Right ventricle myocardium inferior (tissue), 1 donor: ENCODE measurements at places on chromosomes 7 and 10.

DNA sequence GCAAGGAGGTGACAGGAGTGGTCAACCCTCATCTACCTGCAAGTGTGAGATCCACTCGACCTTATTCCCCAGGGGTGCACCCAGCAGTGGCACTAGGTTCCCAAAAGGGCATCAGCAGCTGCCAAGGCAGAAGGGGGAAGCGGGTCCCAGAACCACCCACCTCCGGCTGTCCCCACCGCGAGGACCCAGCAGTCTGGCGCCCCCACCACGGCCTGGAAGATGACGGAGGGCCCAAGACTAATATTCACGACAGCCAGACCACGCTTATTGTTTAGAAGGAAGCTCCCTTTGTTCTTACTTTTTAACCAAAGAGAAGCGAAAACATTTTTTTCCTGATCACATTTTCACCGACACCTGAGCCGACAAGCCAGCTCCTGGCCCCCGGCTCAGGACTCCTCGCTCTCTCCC, 3.6 kb upstream of the EVX1 start:
- peak; percentile 62 for DNase-seq

DNA sequence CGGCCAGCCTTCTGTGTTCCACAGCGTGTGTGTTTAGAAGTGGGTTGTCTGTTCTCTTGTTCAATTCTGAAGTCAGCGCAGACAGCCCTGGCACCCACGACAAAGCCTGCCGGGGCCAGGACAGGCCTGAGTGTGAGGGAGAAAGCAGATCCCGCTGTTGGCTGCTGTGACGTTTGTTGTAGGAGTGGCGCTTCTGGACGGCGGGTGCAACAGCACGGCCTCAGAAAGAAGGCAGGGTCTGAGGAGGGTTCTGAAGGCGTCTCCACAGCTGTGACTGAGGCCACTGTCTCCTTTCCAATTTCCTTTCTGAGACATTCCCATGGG, 76.2 kb downstream of the VIPR2 start:
- DNase-seq: peak; percentile 91

DNA sequence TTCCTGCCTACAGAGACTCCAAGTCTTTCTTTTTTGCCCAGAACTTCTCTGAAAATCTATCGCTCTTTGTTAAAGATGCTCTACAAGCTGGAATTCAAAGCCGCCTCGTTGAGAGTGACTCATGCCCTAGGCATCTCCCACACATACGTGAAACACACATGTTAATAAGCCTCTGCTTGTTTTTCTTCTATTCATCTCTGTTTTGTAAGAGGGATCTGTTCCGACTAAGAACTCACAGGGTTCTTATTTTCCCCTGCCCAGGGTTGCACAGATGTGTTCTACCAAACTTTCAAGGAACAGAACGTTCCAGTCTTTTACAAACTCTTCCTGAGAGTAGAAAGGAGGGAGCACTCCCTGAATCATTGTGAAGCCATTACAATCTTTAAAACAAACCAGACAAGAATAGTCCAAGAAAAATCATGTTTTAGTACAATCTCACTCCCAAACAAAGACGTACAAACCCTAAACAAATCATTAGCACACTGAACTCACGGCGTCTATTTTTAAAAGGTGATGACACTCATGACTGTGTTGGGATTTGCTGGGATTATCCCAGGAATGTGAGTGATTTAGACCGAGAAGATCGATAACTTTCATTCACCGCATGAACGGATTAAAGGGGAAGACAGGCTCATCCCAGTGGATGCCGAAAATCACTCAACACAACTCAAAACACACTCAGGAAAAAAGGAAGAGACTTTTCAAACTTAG, 55.3 kb upstream of the INPP5A start:
- DNase-seq: no peak

DNA sequence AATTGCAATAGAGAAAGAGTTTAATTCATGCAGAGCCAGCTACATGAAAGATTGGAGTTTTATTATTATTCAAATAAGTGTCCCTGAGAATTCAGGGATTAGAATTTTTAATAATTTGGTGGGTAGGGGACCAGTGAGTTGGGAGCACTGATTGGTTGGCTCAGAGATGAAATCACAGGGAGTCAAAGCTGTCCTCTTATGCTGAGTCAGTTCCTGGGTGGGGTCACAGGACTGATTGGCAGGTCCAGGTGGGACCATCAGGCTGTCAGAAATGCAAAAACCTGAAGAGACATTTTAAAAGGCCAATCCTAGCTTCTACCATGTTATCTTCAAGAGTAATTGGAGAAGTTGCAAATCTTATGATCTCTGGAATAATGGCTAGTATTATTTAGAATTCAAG, 56.0 kb upstream of the KAT6B start:
- no peak for DNase-seq

DNA sequence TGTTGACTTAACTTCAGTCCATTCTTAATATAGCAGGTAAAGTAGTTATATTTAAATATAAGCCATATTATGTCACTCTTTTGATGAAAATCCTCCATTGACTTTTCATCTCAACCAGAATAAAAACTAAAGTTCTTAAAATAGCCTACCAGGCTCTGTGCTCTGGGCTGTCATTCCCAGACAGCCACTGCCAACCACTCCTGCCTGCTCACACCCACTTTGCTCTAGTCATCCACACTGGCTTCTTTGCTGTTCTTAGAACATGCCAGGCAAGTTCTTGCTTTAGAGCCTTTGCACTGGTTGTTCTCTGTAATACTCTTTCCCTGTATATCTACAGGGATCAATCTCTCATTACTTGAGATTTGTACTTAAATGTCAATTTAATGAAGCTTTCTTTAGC, 80.6 kb downstream of the ZEB1 start:
- DNase-seq: no peak

DNA sequence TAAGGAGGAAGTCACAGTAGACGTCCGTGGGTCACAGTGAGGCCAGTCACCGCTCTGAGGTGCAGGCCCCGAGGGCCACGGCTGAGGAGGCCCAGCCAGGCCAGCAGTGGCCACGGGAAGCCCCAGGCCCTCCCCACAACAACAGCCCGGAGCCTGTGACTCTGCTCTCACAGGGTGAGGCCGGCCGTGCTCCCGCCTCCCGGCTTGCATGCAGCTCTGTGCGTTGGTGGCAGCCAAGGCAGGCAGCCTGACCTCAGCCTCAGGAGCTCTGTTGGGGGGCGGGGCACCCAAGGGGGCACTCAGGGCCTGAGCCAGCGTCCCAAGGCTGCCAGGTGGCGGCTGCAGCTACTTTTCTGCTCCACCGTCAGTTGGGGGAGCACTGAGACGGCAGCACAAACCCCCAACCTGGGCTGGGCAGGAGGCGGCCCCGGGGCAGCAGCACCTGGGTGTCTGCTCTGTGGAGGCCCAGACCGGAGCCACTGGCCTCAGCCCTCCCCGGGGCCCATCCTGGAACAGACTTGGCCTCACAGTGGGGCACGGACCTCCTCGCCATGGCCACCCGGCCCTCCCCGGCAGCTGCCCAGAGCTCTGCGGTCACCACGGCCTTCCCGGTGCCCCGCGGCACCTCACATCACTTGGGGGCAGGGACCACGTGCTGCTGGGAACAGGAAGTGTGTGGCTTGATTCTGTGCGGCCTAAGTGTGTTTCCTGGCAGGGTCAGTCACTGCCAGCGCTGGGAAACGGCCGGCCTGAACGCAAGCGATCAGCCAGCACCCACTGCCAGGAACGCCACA, 13.3 kb downstream of the CYP2W1 start:
- DNase-seq: no peak

DNA sequence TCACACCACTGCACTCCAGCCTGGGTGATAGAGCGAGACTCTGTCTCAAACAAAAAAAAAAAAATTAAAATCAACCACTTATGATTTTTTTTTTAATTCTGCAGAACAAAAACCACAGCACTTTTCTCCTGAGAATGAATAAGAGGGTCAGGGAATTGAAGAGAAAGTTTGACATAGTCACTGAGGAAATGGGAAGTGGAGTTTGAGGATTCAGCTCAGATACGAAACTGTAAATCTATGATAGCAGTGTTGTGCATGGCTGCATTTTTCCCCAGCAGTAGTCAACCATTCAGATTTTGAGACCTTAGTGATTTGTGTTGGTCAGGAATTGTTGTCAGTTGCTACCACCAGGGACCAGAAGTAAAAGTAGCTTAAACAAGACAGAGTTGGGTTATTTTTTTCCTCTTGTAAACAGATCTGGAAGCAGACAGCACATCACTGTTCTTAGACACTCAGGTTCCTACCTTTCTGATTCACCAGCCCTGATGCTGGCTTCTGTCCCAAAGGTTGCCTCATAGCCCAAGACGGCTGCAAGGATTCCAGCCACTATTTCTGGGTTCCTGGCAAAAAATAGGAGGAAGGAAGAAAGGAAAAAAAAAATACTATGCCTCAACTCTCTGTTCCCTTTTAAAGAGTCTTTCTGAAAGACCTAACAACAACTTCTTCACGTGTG, 20.1 kb downstream of the PILRA start:
- no peak for DNase-seq

- no peak for DNase-seq
Observed at GRCh38 chr7:37245590-37245989, 203.1 kb downstream of the ELMO1 start.

DNA sequence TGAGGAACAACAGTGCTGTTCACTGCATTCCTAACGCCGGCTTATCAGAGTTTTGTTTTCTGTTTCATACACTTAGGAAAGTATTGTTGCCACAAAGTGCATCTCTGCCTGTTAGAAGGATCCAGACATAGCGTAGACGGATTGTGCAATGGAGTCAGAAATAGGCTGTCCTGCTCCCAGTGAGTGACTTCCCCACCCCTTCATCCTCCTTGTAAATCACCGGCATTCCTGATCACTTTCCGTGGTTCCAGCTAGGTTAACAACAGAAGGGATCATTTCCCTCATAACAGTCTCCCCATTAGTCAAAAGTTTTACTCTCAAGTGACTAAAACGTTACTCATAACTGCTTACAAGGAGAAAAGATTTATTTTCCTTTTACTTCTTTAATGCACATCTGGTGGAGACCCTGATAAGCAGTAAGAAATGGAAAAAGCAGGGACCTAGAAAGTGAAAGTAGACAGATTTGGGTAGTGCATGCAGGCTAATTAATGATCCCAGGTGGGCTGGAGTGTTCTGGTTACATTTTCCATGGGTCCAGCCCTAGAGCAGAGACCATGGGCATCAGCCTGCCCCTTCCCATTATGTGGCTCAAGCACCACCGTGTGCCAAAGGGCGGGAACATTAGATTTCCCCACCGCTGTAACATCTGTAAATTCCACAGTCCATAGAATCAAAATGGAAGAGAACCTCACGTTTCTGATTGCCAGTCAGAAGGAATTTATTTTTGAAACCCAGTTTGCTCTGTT, 395.1 kb upstream of the GALNT17 start:
- DNase-seq: no peak

DNA sequence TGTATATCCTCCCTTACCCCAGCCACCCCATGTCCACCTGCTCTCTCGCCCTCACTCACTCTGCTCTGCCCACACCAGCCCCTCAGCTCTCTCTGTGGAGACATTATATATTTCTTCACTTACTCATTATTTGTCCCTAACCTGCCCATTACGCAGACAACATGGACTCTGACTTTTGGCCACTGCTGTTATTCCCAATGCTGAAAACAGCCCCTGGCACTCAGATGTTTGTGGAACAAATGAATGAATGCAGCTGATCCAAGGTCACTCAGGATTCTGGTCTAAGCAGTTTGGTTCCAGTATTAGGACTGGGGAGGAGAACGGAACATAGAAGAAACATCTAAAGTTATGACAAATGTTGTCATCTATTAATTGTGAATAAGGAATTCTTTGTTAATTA, 26.7 kb downstream of the GNA12 start:
- no peak for DNase-seq

GRCh38 chr10:89001729-89002072, 11.1 kb downstream of the FAS start:
- no peak for DNase-seq

DNA sequence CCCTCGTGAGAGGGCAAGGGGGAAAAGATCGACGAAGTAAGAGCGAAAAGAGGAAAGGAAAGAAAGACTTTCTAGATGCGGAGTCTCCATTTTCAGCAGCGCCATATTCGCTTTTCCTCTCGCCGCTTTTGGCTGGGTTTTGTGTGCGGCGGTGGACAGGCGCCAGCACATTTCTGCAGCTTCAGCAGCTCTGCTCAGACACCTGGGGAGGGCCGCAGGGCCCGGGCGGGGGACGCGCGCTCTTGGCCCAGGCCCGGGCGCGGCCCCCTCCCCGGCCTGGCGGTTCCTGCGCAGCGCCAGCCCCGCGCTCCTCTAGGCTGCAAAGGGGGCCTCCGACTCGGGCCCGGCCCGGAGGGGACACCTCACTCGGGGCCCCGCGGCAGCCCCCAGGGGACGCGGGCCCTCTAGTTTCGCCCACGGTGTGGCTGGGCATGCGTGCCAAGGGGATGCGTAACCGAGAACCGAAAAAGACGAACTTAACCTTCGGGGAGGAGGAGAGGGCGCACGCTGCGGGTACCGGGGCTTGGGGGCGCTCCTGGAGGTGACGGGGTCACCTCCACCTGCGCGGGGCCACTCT, 34.5 kb upstream of the EBLN1 start:
- DNase-seq: peak; percentile 79

- DNase-seq: no peak
Observed at GRCh38 chr10:124116771-124117510, 23.5 kb upstream of the CHST15 start.

GRCh38 chr10:73168465-73168803, 515 bp downstream of the FAM149B1 start:
- DNase-seq: no peak
